ENCODE measurements at places on chromosomes 1 and 21. TPM values are rescaled to one million over a fixed set of nuclear protein-coding genes. Genes with fewer than 3 reads are reported as not detected.

- no peaks in the 10 kb centered on the region for H3K36me3 ChIP-seq
- DNase-seq, result peak; percentile 22
- H3K27ac ChIP-seq, result no peak overlapping the region
- H3K4me1 ChIP-seq, result no peaks in the 10 kb centered on the region
- no peak overlapping the region for H3K4me3 ChIP-seq
Observed at GRCh38 chr1:153358691-153358975, 979 bp downstream of the S100A9 start.

DNA sequence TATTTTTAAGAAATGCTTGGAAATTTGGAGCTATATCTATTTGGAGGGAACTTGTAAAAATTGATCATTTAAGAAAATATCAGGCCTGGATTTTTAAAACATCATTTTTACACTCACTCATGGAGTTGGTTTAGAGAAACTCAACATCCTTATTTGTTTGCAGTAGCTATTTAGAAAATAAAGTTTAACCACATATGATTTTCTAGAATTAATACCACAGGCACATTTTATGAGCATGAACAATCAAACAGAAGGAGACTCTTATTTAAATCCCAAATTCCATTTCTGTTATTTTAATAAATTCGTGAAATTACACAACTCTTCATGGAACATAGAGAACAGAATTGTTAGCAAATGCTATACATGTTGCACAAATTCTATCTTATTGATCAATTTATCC, 3.2 kb downstream of the CDKN2C start:
- H3K4me3 ChIP-seq, result no peak overlapping the region
- H3K27ac ChIP-seq, result no peak overlapping the region
- no peak for DNase-seq
- H3K4me1 ChIP-seq, result peaks cover 13% of the 10 kb centered on the region

DNA sequence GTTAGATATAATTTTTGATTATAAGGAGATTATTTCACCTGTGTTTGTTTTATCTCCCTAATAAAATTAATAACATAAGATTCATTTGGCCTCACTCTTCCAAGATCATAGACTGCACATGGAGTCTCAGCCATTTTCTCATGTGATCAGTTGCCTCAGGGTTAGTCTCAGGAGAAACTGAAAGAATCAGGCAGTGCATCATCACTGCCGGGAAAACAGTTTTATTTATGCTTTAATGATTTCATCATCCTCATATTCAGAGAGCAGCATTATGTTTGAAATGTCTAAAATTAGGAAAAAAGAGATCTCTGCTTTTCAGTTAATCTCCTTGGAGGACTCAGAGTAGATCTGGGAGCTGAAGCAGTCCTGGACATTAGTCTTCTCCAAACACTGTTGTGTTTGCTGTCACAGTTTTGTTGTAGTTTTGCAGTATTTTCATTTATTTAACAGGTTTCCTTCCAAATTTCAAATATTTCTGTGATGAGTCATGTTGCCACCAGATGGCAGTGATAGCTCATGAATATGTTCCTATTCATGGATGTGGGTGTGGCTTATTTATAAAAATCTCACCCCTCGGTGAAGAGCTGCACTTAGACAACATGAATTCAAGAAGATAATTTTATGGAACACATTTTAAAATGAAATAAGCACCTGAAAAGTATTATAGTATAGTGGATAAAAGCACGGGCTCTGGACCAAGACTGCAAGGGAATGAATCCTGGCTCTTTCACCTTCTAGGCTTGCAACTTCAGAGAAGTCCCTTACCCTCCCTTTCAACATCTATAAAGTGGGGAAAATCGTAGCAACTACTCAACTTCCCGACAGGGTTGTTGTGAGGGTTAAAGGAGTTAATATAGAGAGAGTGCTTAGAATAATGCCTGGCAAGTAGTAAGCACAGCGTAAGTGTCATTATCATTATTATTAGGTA, 31.2 kb downstream of the CHD1L start:
- no peaks in the 10 kb centered on the region for H3K27me3 ChIP-seq
- no peak overlapping the region for H3K27ac ChIP-seq
- H3K4me1 ChIP-seq, result no peaks in the 10 kb centered on the region

DNA sequence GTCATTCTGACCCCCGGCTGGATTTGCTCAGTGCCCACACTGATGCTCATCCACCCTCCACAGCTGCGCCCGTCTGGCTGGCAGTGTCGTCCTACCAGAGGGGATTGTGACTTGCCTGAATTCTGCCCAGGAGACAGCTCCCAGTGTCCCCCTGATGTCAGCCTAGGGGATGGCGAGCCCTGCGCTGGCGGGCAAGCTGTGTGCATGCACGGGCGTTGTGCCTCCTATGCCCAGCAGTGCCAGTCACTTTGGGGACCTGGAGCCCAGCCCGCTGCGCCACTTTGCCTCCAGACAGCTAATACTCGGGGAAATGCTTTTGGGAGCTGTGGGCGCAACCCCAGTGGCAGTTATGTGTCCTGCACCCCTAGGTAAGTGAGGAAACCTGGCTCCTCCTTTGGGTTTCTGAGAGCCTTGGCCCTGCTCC, 5.7 kb upstream of the EFNA4 start:
- peaks cover 3% of the 10 kb centered on the region for H3K36me3 ChIP-seq
- H3K4me3 ChIP-seq, result no peak overlapping the region
- H3K27ac ChIP-seq, result no peak overlapping the region
- no peak for DNase-seq

GRCh38 chr1:43711049-43711448, 3.7 kb downstream of the ST3GAL3 start:
- no peak overlapping the region for H3K27ac ChIP-seq

- H3K4me3 ChIP-seq, result no peak overlapping the region
- no peak overlapping the region for H3K27ac ChIP-seq
- no peaks in the 10 kb centered on the region for H3K36me3 ChIP-seq
- DNase-seq, result no peak
- peaks cover 7% of the 10 kb centered on the region for H3K27me3 ChIP-seq
Observed at GRCh38 chr21:29293495-29293894, 5.2 kb upstream of the BACH1 start.

DNA sequence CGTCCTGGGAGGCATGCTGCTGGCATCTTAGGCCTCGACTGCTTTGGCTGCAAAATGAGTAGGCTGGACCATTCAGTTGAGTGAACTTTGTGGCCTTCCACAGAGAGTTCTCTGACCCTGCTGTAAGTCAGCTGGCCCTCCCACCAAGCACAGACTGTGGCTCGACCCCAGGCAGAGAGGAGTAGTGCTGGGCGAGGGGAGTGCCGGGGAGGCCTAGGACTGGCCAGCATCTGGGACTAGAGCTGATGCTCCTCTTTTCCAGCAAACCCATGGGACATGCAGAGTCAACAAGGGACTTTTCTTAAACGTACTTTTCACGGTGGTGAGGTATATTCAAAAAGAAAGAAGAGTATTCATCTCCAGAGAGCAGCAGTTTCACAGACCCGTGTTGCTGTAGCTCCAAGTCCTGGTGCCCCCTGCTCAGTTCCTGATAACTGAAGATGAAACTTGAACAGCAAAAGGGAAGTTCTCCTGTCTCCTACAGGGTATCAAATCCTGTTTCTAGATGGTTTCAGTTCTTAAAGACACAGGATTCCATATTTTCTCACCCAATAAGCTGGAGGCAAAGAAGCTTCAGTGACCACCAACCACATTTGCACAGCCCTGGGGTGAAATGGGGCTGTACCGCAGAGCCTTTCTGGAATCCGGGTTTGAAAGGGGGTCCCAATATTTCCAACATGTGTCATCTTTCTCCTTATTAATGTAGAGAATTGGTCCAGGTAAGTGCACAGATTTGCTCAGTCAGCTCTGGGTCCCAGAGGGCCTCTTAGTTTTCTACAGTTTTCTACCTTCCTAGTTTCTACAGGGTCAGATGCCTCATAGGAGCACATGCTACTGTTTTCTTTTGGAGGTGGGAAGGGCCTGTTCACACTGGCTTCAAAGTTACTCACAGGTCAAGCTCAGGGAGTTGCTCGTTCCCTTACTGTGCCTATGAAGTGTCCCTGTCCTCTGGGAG, 20.9 kb downstream of the BATF3 start:
- no peaks in the 10 kb centered on the region for H3K4me1 ChIP-seq
- no peak overlapping the region for H3K27ac ChIP-seq
- no peak overlapping the region for H3K4me3 ChIP-seq
- no peak for DNase-seq

- H3K4me1 ChIP-seq, result peaks cover 3% of the 10 kb centered on the region
- H3K36me3 ChIP-seq, result peaks cover 8% of the 10 kb centered on the region
- peak; percentile 86 for DNase-seq
- H3K27me3 ChIP-seq, result no peaks in the 10 kb centered on the region
- H3K27ac ChIP-seq, result no peak within 1 kb of the TSS
Observed at GRCh38 chr1:179877586-179878265, at the start of gene TOR1AIP2. TSS of gene TOR1AIP2 (minus strand) at chr1:179877803. CDS start at chr1:179852665, 25,138 bp downstream.

GRCh38 chr21:44085491-44086321, 21.5 kb upstream of the PWP2 start:
- no peak overlapping the region for H3K4me3 ChIP-seq
- peaks cover 13% of the 10 kb centered on the region for H3K36me3 ChIP-seq
- H3K27me3 ChIP-seq, result no peaks in the 10 kb centered on the region
- no peak for DNase-seq
- H3K4me1 ChIP-seq, result no peaks in the 10 kb centered on the region

DNA sequence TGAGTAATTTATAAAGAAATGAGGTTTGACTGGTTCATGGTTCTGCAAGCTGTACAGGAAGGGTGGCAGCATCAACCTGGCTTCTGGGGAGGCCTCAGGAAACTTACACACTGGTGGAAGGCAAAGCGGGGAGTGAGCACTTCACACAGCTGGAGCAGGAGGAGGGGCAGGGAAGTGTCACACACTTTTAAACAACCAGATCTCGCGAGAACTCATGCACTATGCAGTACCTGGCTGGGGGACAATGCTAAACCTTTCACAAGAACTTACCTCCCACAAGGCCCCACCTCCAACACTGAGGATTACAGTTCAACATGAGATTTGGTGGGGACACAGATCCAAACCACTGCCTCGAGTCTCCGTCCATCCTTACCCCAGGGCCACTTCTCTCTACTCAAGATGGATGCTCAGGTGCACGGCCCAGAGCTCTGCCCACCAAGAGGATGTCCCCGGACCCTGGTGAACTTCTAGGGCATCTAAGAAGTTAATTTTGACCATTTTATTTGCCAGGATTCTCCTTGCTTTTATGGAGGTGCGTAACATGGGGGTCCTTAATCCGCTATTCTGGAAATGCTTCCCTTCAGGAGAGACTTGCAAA, 22.7 kb upstream of the ACTRT2 start:
- H3K27me3 ChIP-seq, result no peaks in the 10 kb centered on the region
- no peak for DNase-seq
- no peaks in the 10 kb centered on the region for H3K4me1 ChIP-seq
- H3K4me3 ChIP-seq, result no peak overlapping the region
- no peak overlapping the region for H3K27ac ChIP-seq

GRCh38 chr21:34869545-34869944, 179.6 kb downstream of the RUNX1 start:
- H3K36me3 ChIP-seq, result no peaks in the 10 kb centered on the region
- H3K27me3 ChIP-seq, result peaks cover 42% of the 10 kb centered on the region
- H3K4me3 ChIP-seq, result no peak overlapping the region
- DNase-seq, result no peak

DNA sequence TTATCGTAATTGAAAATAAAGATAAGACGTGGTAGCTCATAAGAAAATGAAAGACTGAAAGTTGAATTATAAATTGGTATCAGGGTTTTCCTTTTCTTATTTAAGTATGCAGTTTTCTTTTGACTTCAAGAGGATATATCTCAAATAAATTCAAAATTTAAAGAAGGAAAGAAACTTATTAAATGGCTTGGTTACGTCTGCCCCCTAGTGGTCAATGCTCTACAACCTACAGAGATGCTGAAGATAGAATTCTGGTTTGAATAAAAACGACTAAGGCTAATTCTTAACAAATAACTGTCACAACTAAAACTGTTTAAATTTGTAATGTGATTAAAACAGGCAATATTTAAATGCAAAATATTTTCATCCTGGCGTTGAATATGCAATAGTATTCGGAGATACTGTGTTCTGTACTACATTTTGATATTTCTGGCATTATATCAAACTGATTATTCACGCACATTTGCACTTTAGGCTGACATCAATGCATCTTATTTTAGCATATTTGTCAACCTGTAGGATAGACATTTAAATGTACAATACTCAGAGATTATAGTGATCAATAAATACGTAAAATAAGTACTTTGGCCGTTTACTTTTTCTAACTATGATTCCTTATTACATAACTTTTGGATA, 26.8 kb downstream of the IFI44 start:
- DNase-seq, result no peak
- H3K27ac ChIP-seq, result no peak overlapping the region
- no peaks in the 10 kb centered on the region for H3K27me3 ChIP-seq
- H3K4me3 ChIP-seq, result no peak overlapping the region
- no peaks in the 10 kb centered on the region for H3K36me3 ChIP-seq

DNA sequence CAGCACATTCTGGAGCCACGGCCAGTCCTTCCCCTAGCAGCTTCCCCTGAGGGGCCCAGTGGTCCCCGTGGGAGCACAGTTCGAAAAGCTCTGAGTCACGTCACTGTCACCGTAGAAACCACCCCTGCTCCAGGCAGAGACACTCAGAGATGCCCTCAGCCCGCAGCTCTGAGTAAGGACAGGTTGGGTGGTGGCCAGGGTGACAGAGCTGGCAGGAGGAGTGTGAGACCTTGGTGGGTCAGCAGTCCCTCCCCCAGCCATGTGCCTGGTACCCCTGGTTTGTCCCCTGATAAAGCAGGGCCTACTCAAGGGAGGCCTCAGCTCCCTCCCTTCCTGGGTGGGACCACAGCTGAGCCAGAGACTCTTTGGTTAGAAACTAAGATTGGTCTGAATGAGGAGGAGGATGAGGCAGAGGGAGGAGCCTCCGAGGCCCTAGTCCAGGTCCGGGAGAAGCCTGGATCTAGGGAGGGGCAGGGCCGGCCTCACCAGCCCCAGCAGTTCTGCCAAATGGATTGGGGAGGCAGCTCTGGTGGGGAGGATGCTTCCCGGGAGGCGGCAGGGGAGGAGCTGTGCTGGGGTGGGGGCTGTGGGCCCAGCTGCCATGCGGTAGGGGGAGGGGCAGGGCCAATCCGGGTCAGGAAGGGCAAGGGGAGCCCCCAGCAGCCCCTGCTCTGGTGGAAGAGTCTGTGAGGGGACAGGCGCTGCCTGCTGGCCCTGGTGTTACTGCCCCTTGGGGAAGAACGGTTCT, 55.2 kb downstream of the SLC9A1 start:
- H3K4me3 ChIP-seq, result no peak overlapping the region
- peak; percentile 59 for DNase-seq
- H3K27me3 ChIP-seq, result no peaks in the 10 kb centered on the region
- peaks cover 21% of the 10 kb centered on the region for H3K4me1 ChIP-seq
- peak overlapping the region; percentile 14 for H3K27ac ChIP-seq

Gene SSBP3
- 134 TPM for total RNA-seq

Gene CASZ1
- total RNA-seq, result 6.1 TPM

Gene RGS7
- total RNA-seq, result 3.0 TPM

Gene TCHH
- 0.07 TPM for total RNA-seq
